ENCODE measurements at places on chromosomes 5 and 9.

DNA sequence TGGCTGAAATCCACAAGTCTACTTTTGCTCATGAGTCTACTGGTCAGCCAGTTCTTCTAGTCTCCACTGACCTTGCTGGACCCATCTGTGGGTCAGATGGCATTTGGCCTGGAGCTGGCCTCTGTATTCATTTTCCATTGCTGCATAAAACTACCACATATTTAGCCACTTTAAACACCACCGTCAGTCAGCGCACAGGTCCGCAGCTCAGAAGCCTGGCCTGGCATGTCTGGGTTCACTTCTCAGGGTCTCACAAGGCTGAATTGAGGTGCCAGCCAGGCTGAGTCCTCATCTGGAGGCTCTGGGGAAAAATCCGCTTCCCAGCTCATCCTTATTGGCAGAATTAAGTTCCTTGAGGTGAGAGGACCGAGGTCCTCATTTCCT lies 54.7 kb downstream of the BARX1 start:
- DNase-seq, result no peak

GRCh38 chr5:56512313-56512996 lies 279.3 kb upstream of the ANKRD55 start:
- no peak for DNase-seq

DNA sequence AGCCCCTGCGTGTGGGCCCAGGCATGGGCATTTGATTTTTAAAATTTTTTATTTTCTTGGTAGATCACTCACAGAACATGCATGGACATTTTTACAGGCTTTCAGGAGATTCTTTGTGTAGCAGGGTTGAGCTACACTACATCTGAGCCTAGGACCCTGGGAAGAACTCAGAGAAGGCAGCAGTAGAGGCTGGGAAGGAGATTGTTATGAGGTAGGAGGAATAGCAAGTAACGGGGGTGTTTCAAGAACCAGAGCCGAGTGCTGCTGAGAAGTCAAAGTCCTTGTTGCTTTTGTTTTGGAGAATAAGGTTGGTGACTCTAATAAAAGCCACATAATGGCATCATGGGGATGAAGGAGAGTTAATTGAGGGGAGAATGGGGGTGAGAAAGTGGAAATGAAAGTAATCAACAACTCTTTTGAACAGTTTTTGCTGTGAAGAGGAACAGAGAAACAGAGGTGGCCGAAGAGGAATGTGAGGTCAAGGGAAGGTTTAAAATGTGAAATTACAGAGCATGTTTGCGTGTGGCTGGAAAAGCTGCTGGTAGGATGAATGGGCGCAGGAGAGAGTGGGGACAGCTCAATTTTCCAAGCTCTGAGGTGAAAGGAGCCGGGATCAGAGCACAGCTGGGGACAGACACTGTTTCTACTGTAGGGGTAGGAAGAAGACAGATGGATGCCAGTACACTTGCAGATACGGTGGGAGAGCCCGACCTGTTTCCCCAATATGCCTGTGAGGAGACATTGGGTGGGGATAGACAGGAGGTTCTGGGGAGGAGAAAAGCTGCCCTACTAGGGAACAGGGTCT lies 4.7 kb upstream of the PDLIM7 start:
- DNase-seq, result no peak

- DNase-seq, result no peak
Observed at GRCh38 chr9:133750982-133751649, 13.0 kb upstream of the SARDH start.

GRCh38 chr9:79134654-79135053 lies 437.1 kb upstream of the TLE4 start:
- no peak for DNase-seq

DNA sequence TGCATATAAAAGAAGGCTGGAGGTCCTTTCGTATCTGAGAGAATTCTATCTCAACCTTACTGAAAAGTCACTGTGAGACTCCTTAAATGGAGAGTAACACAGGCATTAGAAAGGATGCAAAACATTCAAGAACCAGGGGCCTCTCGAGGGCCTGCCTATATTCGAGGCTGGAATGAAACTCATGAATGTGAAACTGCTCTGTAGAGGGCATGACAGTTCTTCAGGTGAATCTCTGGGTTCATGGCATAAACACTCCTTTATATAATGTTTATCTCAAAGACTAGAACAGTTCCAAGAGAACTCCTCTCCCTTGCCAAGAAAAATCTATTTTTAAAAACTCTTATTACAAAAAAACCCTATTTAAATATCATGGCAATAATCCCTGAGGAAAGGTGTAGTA lies 113.9 kb downstream of the SEC61B start:
- DNase-seq, result no peak

DNA sequence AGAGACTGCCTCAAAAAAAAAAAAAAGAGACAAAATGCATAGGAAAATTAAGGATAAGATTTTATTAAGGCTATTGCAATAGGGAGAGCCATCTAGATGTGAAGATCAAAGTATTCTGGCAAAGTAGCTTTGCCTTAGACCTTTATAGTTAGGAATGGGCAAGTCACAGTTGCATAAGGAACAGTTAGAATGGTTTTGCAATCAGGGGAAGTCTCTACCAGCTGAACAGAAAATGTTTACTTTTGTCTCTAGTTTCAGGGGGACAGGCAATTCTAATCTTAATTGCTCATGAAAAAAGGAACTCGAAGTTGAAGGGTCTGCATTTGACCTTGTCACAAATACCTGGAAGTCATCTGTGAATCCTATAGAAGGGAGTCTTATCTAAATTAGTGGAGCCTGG lies 13.1 kb upstream of the ATP6V1G1 start:
- no peak for DNase-seq

DNA sequence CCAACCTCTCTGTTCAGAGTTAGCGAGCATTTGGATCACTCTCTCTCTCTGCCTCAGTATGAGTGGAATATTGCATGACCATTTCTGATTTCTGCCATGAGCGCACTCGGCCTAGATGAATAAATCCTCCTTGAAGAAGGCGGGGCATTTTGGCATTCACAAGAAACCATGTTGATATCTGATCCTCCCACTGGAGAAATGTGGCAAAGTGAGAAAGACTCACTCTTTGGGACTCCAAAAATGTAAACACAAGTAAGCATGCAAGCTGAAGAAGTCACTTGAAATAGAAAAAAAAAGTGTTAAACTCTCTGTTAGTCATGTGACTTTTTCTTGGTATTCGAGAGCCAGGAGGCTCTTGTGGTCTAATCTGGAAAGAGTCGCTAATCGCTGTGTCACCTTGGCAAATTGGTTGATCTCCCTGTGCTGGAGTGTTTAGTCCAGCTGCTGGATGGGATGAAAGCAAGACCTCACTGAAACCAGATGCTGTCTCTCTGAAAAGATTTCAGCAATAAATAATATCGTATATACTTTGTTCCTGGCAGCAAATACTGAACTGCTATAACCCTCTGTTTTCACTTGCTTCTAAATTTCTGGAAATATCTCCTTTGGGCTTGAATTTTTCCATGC lies 95.5 kb downstream of the GHR start:
- no peak for DNase-seq

DNA sequence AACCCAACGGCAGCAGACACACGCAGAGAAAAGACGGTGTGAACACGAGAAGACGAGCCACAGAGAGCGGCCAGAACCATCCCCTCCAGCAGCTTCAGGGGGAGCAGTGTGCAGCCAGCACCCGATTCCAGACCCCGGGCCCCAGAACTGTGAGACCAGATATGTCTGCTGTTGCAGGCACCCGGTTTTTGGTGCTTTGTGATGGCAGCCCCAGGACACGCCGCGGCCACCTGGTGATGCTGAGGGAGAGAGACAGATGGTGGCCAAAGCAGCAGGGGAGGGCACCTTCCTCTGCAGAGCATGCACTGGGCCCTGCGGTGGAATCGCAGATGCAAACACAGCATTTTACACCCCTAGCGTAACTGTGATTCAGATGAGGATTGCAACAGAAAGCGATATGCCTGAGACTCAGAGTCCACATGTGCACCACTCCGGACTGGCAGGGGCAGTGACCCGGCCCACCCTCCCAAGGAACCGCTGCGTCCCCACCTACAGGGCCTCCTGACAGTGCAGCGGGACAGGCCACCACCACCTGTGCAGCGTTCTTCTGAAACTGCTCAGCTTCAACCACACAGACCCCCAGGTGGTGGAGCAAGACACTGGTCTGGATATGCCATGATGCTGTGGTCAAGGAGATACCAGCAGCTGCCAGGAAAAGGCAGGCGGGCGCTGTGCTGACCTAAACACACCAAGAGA lies 24.0 kb downstream of the ZDHHC11B start:
- no peak for DNase-seq

- DNase-seq, result no peak
Observed at GRCh38 chr9:77907585-77907984, 124.0 kb downstream of the GNAQ start.

DNA sequence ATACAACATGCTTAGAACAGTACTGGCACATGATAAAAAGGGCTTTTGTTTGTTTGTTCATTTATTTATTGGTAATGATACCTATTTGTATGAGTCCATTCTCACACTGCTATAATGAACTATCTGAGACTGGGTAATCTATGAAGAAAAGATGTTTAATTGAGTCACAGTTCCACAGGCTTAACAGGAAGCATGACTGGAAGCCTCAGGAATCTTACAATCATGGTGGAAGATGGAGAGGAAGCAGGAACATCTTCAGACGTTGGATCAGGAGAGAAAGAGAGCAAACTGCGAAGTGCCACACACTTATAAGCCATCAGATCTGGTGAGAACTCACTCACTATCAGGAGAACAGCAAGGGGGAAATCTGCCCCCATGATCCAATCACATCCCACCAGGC lies 847.7 kb downstream of the CDH18 start:
- DNase-seq, result no peak

DNA sequence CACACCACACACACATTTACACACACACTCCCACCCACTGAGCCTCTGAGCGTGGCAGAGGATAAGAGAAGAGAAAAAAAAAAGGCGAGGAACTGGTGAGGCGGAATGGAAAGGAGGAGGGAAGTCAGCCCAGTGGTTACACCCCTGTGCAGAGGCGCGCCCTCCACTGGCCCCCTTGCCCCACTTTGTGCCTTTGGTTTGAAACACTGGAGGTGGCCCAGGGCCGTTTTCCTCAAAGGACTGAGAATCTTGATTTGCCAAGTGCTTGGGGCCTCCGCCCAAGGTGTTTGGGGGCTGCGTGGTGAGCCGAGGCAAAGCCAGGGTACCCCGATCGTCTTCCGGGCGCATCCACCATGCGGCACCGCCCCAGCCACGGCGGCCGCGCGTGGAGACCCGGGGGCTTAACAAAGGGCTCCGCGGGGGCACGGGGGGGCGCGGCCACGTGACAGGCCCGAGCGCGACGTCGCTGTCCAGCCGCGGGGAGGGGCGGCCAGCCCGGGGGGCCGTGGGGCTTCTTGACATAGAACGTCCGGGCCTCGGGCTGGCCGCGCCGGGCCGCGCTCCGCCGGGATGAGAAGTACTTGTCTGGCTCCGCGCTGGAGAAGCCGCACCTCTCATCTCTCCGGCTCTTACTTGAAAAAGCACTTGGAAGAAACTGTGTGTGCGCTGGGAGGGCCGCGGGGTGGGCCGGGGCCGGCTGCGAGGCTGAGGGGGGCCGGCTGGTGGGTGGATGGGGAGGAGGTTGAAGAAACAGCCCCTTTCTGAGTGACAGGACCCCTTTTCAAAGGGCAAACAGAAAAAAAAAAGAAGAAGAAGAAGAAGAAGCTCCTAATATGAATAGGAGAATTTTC lies 21.0 kb downstream of the NR2F1 start:
- no peak for DNase-seq

DNA sequence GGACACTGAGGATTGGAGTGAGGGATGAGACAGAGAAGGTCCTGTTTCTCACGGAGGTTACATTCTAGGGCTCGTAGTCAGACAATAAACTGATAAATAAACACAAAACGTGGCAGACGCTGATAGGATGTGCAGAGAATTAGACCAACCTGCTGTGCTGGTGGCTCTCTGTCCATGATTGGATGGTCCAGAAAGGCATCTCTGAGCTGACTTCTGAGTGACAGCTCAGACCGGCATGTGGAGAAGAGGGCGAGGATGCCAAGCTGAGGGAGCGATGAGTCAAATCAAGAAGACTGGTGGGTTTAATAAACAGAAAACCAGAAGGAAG lies 132.3 kb upstream of the TAF11L2 start:
- no peak for DNase-seq

- DNase-seq, result no peak
Observed at GRCh38 chr5:114325541-114325940, 36.3 kb upstream of the KCNN2 start.
